Kidney tubule cell (primary cell): ENCODE measurements at places on chromosomes 5 and 9.
A peak's percentile ranks its signal among the peaks of the same experiment; 100 is the strongest.

DNA sequence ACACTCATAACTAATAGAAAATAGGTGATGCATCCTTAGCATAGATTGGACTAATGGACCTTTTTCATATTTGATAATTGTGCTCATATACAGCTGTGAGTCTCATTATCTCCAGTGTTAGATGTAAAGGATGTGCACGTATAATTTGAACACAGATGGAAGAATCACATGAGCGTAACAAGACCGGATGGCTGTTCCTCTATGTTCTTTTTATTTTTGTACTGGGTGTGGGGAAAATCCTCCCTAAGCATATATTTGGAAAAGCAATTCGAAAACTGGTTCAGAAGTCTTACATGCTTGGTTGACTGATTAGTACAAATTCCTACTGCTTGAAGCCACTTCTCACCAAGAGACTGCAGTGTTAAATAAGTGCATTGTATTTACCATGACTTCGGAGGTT lies 230.2 kb downstream of the AOPEP start:
- DNase-seq, result no peak

DNA sequence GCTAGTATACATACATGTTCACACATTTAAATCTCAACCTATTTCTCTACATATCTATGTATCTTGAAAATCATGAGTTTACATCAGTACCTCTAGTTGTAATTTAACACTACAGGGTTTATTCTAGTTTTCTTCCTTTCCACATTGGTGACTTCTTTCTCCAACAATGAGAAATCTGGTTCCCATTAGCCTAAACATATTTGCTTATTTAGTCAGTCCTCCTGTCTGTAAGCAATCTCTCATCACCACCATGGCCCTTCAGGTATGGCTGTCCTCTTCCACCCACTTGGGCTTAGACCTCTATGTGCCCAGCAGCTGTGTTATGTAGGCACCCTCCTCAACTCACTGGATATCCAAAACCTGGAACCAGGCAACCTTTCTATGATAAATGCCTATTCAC lies 8.0 kb upstream of the SPATA31D1 start:
- no peak for DNase-seq

- peak; percentile 64 for DNase-seq
These were observed 131.2 kb upstream of the IQGAP2 start for GRCh38 chr5:76271836-76272235.

DNA sequence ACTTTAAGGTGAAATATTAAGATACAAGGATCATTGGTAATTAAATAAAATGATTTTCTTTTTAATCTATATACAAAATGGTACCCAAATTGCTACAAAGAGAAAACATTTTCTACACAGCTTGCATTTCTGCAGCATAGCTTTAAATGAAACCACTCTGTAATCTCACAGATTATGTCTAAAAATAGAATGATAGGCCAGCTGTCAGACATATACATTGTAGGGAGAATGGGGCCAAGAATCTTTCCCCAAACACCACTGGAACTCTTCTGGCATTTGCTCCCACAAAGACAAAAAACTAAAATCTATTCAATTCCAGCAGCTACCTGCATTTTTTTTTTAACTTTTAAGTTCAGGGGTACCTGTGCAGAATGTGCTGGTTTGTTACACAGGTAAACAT lies 124.1 kb upstream of the NR5A1 start:
- DNase-seq, result no peak

DNA sequence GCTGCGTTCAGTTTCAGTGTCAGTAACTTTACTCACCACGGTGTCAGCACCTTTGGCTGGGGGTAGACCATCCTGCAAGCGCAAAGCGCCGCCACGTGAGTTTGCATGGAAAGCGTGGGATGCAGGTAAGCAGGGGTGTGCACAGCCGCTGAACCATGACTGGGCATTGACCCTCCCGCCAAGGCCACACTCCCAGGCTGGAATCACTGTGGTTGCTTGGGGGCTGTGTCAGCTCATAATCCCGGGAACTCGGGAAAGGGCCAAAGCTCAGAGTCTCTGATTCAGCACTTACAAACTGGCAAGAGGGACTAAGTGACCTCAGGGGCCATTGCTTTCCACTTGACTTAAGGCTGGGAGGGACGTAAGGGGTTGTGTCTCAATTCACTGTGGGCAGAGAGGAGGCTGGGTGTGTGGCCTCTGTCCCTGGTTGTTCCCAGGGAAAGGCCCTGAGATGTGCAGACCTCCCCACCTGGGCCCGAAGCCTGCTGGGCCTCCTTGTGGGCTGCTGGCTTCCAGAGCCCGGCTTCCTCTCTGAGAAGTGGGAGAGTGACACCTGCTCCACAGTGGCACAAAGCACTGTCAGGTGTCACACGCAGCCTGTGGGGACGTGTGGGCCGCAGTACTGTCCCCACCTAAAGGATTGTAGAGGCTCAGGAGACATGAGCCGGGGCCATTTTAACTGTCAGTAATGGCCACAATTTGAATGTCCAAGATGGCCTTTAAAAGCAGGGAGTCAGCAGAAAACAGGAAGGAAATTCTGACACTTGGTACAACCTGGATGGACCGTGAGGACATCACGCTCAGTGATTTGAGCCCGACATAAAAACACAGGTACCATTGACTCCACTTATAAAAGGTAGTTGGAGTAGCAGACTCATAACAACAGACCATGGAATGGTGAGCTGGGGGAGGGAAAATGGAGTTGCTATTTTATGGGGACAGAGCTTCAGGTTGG lies 16.7 kb downstream of the ABO start:
- DNase-seq, result peak; percentile 81

DNA sequence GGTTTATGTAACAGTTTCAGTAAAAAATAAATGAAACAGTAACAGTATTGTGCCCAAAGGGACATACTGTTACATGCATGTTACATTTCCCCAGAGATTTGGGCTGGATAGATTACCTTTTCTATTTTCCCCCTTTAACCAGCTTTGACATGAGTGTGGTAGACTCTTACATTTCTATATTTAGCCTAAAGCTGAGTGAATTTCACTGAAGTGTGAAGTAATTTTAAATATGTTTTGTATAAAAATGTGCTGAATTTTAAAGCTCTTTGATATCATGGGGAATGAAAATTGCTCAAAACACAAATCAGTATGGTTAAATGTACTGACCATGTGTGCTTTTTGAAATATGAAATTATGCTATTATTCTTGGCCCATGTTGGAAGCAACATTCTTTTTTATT lies 122.3 kb upstream of the CDH10 start:
- DNase-seq, result no peak

- DNase-seq, result no peak
These were observed 42.5 kb downstream of the TMEM174 start for GRCh38 chr5:73215531-73215890.

GRCh38 chr9:110099236-110100095 lies 108.5 kb downstream of the C9orf152 start:
- no peak for DNase-seq

DNA sequence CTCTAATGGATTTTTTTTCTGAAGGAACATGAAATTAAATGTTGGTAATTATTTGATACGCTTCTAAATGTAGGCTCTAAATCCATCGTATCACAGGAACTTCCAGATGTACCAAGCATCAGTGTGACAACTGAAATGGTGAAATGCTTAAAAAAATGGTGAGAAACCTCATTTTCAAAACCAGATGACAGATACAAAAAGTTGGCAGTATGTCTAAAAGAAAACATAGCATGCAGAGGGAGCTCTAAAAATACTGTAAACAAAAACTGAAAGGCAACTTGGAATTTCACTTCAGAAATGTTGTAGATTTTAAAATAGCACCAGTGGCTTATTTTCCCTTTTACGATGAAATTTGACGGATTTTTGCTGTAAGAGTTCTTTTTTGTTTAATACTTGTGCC lies 1043.6 kb upstream of the WWC1 start:
- DNase-seq, result no peak

GRCh38 chr5:20000416-20000815 lies 12.4 kb upstream of the CDH18 start:
- no peak for DNase-seq

DNA sequence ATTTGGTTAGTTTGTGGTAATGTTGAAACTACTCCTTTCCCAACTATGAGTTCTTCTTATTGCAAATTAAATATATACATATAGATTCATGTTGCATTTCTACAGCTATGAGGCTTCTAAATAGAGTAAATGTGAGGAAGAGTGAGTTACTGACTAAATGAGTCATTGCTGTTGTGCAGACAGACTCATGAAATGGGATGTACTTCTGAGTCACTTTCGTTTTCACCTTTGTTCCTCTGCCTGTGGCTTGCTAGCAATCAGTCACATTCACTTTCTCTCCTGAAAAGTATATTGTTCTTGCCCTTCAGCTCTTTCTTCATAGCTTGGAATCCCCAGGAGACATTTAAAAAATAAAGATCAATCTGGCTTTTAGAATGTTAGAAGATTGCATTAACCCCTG lies 295.5 kb upstream of the SMC2 start:
- peak; percentile 87 for DNase-seq

GRCh38 chr5:74275171-74275992 lies 365.1 kb downstream of the ENC1 start:
- no peak for DNase-seq

DNA sequence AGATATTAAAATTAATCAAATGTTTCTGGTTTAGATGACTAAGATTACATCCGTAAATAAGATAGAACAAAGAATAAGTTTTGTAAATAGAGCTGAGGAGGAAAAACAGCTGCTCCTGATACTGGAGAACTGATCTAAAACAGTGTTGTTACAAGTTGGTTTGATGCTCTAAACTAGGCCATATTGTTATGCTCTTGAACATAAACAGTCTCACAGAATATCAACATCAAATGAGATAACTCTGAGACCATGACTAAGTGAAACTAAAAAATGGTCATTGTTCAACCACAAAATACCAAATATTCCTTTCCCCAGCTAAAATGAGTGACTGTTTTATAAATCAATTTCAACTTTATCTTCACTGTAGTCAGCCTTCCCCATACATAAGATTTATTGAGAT lies 16.5 kb upstream of the SRFBP1 start:
- DNase-seq, result no peak

DNA sequence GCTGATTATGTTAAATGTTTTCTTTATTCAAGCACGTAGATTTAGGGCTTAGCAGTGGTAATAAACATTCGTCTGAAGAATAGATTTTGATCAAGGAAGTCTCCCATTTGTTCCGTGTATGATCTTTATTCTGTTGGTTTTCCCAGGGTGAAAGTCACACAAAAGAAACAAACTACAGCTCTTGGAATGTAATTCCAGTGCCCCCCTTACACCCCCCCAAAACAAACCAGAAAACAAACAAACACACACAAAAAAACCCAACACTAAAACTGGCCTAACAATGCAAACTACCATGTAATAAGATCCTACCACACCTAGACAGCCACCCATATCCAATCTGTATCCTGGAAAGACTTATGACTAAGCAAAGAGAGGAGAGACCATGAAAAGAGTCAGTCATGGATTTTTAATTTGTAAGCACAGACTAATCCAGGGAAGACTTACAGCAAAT lies 196.2 kb upstream of the ELL2 start:
- DNase-seq, result peak; percentile 44

GRCh38 chr5:141992349-141992963 lies 20.4 kb downstream of the GNPDA1 start:
- DNase-seq, result peak; percentile 68

- DNase-seq, result no peak
These were observed 394.9 kb upstream of the CD180 start for GRCh38 chr5:67591491-67591890.

GRCh38 chr5:82362636-82363035 lies 84.5 kb upstream of the RPS23 start:
- DNase-seq, result no peak
